ENCODE measurements at places on chromosomes 1 and 21.

GRCh38 chr1:110021285-110021684 is 13.1 kb upstream of the STRIP1 start:
- no peak for DNase-seq

- DNase-seq, result no peak
Observed at GRCh38 chr1:243179720-243180119, 75.4 kb downstream of the CEP170 start.

DNA sequence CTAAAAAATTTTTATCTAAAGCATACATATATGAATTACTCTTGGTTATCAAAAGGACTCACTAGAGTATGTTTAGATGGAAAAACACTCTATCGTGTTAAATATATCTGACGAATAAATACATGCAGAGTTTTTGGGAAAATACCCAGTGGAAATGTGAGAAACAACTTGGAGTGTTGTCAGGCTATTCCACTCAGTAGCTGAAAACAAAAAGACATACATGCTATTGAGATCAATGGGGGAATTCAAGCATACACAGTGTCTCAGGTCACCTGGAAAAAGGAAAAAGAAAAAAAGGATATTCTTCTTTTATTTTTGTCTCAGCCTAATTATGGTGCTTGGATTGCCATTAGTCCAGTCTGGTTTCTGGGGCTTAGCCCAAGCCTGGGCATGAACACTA is 247.0 kb upstream of the LYPLAL1 start:
- DNase-seq, result no peak

DNA sequence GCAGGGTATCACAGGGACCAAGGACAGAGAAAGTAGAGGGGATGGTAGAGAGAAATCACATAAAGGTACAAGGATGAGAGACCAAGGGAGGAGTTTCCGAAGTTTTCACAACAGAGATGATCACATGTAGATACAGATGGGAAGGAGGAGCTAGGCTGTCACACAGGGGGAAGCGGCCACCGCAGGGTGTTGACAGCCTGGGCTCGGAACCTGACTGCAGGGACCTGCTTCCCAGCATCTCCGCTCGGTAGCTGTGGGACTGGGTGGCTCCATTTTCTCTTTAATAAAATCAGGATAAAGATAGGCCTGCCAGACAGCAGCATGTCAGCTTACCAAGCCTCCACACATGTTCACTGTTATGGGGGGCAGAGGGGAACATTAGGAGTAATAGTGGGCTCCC is 32.3 kb downstream of the CDCA8 start:
- no peak for DNase-seq

DNA sequence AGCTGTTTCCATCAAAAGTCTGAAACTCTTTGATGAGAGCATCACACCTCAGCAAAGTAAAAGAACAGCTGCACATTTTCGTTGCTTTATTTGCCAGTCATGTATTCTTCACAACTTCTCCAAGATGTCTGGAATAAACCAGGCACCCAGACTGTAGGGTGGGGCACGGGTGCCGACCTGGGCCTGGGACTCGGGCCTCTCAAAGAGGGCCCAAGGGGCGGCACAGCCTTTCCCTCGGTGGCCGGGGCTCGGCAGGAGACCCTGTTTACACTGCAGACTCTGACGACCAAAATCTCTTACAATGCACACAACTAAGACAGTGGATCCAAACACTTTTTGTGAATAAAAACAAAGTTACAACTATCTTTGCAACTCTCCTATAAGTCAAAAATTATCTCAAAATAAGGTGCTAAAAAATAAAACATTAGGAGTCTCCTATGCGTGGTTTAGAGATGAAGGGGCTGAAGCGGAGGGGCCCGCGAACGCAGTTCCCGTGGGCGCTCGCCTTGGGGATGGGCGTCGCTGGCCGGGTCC is 696 bp downstream of the LSS start:
- no peak for DNase-seq

DNA sequence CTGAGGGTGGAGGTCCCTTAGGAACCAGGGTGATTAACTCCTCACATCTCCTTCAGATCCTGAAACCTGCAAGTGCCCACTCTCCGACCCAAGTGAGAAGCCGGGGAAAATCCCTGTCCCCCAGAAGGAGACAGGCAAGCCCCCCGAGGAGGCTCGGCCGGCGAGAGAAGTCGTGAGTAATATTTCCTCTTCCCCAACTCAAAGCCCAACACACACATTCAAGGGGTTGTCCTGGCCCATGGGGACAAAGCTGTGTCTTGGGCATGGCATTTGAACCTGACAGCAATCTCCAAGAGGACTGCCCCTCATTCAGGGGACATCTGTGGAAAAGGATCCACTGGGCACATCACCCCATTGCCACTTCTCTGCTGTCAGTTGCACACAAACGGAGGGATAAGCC is 23.6 kb downstream of the VASH2 start:
- no peak for DNase-seq

DNA sequence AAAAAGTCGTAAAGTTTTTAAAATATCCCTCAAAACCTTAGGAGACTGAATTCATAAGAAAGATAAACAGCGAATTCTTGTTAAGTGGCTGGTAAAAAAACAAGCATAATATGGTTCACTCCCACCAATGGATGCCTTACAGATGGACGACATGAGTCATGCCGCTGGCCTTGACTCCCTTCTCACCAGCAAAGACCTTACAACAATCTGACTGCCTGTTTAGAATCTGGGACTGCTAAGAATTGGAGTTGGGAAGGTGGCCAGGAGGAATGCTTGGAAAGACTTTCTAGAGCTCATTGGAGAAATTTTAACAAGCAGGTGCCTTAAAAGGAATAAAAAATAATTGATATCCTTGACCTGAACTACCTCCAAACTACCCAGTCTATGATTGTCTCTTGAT is 206.9 kb upstream of the FMN2 start:
- no peak for DNase-seq

DNA sequence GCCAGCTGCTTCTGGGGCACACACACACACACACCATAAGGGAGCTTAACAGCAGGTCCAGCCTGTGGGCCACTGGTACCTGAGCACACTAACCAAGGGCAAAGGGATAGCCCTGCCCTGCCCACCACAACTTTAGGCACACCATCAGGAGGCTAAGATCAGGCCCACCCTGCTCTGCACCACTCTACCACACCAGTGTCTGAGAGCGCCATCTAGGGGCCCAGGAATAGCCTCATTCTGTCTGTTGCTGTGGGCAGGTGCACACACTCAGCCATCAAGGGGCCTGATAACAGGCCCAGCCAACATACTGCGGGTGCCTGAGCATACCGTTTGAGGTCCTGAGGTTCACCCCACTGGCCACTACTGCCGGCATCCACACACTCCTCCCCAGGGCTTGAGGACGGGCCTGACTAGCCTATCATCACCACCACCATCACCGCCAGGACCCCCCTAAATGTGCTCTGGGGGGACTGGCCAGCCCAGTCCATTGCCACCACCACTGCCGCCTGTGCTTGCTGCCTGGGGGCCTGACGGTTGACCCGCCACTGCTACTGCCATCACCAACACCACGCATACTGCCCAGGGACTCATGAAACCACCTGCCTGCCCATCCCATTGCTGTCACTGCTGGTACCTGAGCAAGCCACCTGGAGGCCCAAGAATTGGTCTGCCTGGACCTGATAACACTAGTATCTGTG is 31.3 kb downstream of the NSL1 start:
- DNase-seq, result no peak

GRCh38 chr1:64920941-64921589 is 45.3 kb downstream of the JAK1 start:
- DNase-seq, result no peak

DNA sequence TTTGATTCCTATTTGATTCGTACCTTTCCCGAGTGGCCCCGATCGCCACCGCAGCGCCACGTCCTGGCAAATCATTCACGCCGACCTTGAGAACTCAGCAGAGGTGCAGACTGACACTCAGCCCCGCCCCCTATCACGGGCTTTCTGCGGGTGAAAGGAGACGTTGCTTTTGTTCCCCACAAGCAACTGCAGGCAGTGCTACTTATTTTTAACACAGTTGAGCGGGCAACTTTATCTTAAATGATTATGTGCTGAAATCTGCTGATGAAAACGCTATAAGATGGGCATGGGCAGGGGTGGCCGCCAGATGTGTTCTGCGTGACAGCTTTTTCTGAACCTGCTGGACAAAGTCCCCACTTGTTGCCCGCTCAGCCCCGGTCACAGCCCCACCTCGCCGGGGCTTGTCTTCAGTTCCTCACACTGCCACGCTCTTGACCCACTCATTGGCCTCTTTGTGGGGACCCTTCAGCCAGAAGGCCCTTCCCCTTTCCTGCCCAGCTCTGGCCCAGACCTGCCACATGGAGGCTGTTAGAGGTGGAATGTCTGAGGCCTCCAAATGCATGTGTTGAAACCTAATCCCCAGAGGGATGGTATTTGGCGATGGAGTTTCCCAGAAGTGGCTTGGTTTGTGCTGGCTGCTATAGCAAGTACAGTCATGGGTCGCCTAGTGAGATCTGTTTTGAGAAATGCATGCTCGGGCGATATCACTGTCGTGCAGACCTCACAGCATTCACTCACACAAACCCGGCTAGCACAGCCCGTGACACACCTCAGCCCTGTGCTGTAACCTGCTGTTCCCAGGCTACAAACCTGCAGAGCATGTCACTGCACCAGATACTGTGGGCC is 15.7 kb upstream of the PDXK start:
- peak; percentile 71 for DNase-seq

Measured in retina (tissue), 1 donor.